ENCODE measurements at places on chromosomes 6 and 20.

- no peak for DNase-seq
These were observed 65.0 kb downstream of the MRPL14 start for GRCh38 chr6:44062105-44062770.

- no peak for DNase-seq
These were observed 42.7 kb upstream of the FAM210B start for GRCh38 chr20:56316051-56316450.

DNA sequence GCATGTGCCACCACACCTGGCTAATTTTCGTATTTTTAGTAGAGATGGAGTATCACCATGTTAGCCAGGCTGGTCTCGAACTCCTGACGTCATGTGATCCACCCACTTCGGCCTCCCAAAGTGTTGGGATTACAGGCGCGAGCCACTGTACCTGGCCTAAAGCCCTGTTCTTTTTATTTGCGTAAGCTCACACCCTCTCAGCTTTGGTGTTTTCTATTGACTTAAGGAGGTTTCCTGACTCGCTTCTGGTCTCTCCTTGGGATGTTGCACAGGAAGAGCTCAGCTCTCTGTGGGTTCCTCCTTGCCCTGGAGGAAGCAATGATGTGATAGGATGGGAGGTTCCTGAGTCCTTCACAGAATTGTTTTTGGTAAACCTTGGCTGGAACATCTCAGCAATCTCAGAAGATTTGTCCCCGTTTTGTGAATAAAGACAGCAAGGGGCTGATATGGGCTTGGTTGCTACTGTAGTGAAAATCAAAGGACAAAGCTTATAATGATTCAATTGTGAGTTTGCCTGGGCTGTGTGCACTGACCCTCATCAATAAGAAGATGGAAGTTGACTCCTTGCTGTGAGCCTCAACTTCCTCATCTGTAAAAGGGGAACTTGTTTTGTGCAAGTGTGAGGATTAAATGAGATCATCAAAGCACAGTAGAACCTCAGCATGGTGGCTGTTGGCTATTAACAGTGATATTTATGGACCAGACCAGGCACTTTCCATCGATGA lies 27.0 kb downstream of the TOX2 start:
- no peak for DNase-seq

- peak; percentile 37 for DNase-seq
These were observed 13.2 kb downstream of the CCN2 start for GRCh38 chr6:131937703-131938631.

DNA sequence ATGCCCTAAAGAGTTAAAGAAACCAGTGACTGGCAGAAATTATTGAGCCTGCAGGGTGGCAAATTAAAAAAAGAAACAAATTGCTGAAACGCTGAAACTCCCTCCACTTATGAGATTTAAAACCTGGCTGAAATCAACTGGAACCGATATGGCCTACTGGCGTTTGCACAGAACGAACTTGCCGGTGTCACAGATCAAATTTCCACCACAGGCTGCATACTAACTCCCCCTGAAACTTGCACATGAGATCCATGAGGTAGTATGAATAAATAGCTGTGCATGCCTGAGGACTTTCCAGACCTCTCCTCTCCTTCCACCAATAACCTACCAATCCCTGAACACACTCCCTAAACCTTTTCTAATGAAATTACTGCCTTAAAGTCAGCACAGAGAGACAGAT lies 150.4 kb downstream of the RNGTT start:
- no peak for DNase-seq

DNA sequence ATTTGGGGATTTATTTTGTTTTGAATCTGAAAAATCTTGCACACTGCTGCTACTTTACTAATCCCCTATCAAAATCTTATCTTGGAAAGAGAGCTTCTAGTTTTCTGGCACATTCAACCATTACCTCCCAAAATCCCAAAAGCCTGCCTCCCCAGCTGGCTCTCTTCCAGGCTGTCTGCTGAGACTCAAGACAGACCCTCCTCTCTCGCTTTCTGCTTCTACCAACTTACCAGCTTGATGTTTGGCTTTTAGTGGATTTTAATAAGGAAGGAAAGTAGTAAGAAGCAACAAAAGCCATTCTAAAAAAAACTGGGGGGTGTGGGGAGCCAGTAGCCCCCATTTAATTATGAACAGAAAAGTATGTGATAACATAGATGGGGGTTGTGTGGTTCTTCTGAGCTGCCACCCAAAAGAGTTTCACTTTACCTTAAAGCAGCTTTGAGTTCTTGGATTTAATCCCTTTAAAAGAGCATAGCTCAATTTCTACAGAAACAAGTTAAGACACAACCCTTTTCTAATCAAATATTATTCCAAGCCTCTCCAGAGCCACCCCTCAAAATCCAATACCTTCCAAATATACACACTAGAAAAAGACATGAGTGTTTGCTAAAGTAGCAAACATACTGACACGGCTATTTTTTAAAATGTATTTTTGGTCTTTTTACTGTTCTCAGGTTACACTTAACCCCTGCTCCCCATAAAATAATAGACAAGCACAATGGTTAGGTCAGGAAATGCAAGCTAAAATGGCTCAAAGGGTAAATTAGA lies 71.7 kb downstream of the ATP9A start:
- no peak for DNase-seq
